Subcutaneous preadipocyte (primary cell): ENCODE measurements at places on chromosomes 1 and 21. TPM values are rescaled to one million over a fixed set of nuclear protein-coding genes. Genes with fewer than 3 reads are reported as not detected.

Gene TMPRSS2
- not detected in 2 replicates for total RNA-seq

Gene SH2D1B
- total RNA-seq: under 0.01 TPM in 2 replicates

Gene GDAP2
- 14.3 and 21.9 TPM in 2 replicates for total RNA-seq

Gene RGS1
- not detected in 2 replicates for total RNA-seq

Gene RPS27
- 1,352 and 2,599 TPM in 2 replicates for total RNA-seq

Gene SLC35F3
- total RNA-seq: not detected in 2 replicates

Gene ACTA1
- under 0.01 TPM in 1 of 2 replicates, not detected in the other for total RNA-seq

Gene KRTAP11-1
- 0.73 TPM in 1 of 2 replicates, not detected in the other for total RNA-seq

Gene ESPN
- total RNA-seq: not detected in 2 replicates

Gene ZBTB7B
- 11.4 and 14.5 TPM in 2 replicates for total RNA-seq

Gene C1orf141
- total RNA-seq: not detected in 2 replicates

Gene PLA2G4A
- 19.5 and 26.2 TPM in 2 replicates for total RNA-seq

Gene TMEM240
- 2.6 and 3.1 TPM in 2 replicates for total RNA-seq

Gene PROK1
- total RNA-seq: not detected in 2 replicates

Gene SELP
- not detected in 2 replicates for total RNA-seq

Gene NUAK2
- total RNA-seq: 0.37 and 1.2 TPM in 2 replicates

Gene DHRS3
- total RNA-seq: 2.2 and 7.0 TPM in 2 replicates

Gene BCAR3
- 14.7 and 23.5 TPM in 2 replicates for total RNA-seq

Gene TRNP1
- total RNA-seq: 23.9 and 58.6 TPM in 2 replicates
